Motor neuron (in vitro differentiated cells): ENCODE measurements at places on chromosomes 5 and 9. TPM values are rescaled to one million over a fixed set of nuclear protein-coding genes. Genes with fewer than 3 reads are reported as not detected.

PHF24 gene
- total RNA-seq, result 1.6 and 2.7 TPM in 2 replicates

CDH18 gene
- 15.5 and 16.7 TPM in 2 replicates for total RNA-seq

EQTN gene
- total RNA-seq, result 0.18 and 0.41 TPM in 2 replicates

CLTA gene
- 155 and 168 TPM in 2 replicates for total RNA-seq

CORO2A gene
- 0.87 and 1.1 TPM in 2 replicates for total RNA-seq

CDK5RAP2 gene
- total RNA-seq, result 39.3 and 40.1 TPM in 2 replicates

NDFIP1 gene
- total RNA-seq, result 134 and 144 TPM in 2 replicates

MAMDC2 gene
- total RNA-seq, result 0.04 and 0.18 TPM in 2 replicates

CCNO gene
- total RNA-seq, result 0.14 TPM in 1 of 2 replicates, not detected in the other

ADGRD2 gene
- 3.0 TPM in 1 of 2 replicates, not detected in the other for total RNA-seq

CBY3 gene
- 1.7 and 2.0 TPM in 2 replicates for total RNA-seq

CDO1 gene
- total RNA-seq, result 120 and 158 TPM in 2 replicates

PCDHGC4 gene
- total RNA-seq, result 6.0 and 6.1 TPM in 2 replicates

TEX48 gene
- not detected in 2 replicates for total RNA-seq

IL9 gene
- total RNA-seq, result not detected in 2 replicates

IL13 gene
- total RNA-seq, result 0.14 and 0.41 TPM in 2 replicates

RMRP gene
- total RNA-seq, result 17,473 and 23,880 TPM in 2 replicates

NOL6 gene
- total RNA-seq, result 15.5 and 18.7 TPM in 2 replicates

MYMK gene
- total RNA-seq, result not detected in 2 replicates

TAF11L5 gene
- total RNA-seq, result 1.0 and 1.4 TPM in 2 replicates

PTCD2 gene
- 9.8 and 13.2 TPM in 2 replicates for total RNA-seq

GFPT2 gene
- total RNA-seq, result 13.4 and 18.2 TPM in 2 replicates

AHRR gene
- 9.1 TPM in 2 replicates for total RNA-seq

SPAG8 gene
- total RNA-seq, result 3.0 and 5.2 TPM in 2 replicates

TAF1L gene
- total RNA-seq, result 0.07 TPM in 1 of 2 replicates, not detected in the other
